Effector memory CD8-positive, alpha-beta T cell (primary cell): ENCODE measurements at places on chromosomes 13 and 19.

- DNase-seq, result no peak
Observed at GRCh38 chr13:26562512-26562890, 5.0 kb downstream of the WASF3 start.

GRCh38 chr13:52405767-52406494 lies at the start of gene THSD1:
TSS of gene THSD1 (minus strand) at chr13:52406172. CDS start at chr13:52402600, 3,572 bp downstream.
- DNase-seq, result peak; percentile 8

DNA sequence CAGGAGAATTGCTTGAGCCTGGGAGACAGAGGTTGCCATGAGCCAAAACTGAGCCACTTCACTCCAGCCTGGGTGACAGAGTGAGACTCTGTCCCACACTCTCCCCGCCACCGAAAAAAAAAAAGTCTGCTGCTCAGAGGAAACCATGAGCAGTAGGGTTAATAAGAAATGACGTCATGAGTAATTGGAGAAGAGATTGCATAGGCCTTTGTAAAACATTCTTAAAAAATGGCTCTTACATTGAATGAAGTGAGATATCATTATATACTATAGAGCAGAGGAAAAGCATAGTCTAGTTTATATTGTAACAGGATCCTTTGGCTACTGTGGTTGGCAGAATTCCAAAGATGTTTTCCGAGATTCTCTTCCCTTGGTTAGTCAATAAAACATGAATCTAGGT lies 228.2 kb downstream of the PCDH20 start:
- no peak for DNase-seq

GRCh38 chr19:15126131-15126910 lies 19.1 kb downstream of the SYDE1 start:
- no peak for DNase-seq

GRCh38 chr13:24076636-24077035 lies 83.9 kb upstream of the SPATA13 start:
- DNase-seq, result no peak

DNA sequence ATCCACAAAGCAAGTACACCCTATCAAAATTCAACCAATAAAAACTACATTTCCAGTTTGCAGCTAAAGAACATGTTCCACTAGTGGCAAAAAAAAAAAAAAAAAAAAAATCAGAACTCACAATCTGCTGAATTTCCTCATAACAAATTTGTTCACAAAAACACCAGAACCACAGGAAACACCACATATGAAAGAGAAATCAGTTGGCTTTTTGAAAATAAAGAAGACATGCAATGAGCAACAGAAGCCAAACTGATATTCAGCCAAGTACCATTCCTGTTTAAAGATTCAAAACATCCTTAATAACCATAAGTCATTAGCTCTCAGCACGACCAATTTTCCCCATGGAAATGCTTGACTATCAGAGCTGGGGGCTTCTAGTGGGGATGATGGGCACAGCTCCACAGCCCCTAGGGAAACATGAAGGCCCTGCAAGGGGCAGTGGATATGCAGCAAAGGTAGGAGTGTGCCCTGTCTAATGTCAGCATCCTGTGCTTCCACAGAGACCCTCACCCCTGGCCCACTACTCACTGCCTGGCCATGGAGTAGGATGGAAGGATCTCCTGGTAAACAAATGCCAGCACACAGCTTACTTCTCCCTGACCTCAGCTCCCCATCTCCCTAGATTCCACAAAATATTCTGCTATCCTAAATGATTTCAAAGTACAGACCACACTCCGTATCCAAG lies 74.0 kb upstream of the DOCK9 start:
- DNase-seq, result no peak

- no peak for DNase-seq
Observed at GRCh38 chr13:109595471-109595870, 190.9 kb downstream of the IRS2 start.

DNA sequence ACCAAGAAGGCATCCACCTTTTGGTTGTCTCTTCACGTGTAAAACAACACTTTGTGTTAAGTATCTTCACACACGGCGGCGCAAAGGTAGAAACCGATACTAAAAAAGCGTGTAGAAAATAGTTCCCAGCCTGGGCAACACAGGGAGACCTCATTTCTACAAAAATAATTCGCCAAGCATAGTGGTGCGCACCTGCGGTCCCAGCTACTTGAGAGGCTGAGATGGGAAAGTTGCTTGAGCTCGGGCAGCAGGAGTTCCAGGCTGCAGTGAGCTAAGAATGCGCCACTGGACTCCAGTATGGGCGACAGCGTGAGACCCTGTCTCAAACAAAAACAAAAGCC lies 573 bp upstream of the ERCC5 start:
- DNase-seq, result no peak

DNA sequence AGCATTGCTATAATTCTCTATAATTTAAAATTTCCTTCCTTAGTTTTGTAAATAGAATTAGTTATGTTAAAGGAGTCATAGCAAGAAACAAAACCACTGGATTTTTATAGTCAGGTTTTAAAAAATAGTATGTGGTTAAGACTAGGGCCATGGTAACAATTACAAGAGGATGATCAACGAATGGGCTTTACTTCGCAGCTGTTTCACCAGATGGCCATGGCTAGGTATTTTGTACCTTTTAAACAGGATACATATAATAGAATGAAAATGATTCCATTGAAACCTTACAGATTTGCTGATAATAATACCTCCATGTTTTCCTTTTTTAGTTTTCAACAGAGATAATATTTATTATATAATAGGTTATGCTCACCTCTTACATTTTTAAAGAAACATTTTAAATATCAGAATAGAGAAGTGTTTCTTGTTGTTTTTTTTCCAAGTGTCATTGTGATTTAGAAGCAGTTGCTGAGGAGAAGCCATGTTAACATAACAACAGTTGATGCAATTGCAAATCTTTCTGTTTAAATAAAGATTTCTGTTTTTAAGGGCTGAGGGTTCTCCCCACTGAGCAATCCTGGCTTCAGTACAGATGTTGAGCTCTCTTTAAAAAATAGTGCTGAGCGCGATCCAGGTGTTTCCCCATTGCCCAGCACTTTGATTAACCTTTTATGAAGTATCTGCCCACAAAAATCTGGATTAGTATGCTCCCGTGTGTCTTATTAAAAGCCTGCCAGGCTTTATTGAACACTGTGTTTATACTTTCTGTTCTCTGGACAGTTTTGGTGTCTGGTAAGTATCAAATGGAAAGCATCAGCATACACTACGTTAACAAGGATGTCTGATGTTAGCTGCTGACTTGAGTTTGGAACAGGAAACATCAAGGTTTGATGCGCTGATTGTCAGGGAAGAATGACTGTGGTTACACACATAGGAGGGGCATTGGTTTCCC lies 205.3 kb downstream of the HS6ST3 start:
- no peak for DNase-seq

- DNase-seq, result no peak
Observed at GRCh38 chr13:61111529-61111928, 304.1 kb downstream of the PCDH20 start.

DNA sequence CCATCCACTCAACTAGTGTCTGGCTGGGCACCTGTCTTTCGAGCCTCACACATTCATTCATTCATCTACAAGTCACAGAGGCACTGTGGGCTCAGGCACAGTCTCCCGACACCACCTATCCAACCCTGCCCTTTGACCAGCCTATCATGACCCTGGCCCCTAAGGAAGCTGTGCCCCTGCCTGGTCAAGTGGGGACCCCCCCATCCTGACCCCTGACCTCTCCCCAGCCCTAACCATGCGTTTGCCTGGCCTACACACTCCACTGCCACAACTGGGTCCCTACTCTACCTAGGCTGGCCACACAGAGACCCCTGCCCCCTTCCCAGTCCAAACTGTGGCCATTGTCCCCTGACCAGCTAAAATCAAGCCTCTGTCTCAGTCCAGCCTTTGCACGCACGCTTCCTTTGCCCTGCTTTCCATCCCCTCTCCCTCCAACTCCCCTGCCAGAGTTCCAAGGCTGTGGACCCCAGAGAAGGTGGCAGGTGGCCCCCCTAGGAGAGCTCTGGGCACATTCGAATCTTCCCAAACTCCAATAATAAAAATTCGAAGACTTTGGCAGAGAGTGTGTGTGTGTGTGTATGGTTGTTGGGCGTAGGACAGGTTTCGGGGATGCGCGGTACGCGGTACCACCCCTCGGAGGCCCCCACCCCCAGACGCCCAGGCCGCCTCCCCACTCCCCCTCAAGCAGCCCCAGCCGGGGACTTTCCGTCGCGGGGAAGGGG lies 404 bp upstream of the IL27RA start:
- no peak for DNase-seq

DNA sequence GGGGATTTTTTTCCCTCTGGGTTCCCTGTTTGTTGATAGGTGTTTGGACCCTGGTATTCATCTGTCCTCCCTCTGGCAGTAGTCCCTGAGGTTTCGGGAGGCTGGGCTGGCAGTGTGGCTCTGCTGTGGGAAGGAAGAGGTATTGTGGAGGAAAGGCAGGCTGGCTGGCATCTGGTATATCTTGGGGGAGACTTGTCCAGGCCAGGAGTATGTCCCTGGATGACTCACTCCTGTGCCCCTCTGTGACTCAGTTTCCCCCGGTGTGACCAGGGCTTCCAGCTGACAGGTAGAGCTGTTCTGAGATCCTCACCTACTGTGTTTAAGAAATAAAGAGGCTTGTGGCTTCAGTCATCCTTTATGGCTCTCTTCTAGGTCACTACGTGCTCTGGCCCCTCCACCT lies 14.2 kb upstream of the ZNF492 start:
- DNase-seq, result no peak

GRCh38 chr19:39052243-39052746 lies 19.9 kb upstream of the FBXO27 start:
- DNase-seq, result peak; percentile 73

- no peak for DNase-seq
Observed at GRCh38 chr19:35783469-35784434, 8.4 kb downstream of the ARHGAP33 start.

- no peak for DNase-seq
Observed at GRCh38 chr19:17957149-17957849, 9.6 kb upstream of the KCNN1 start.

- DNase-seq, result no peak
Observed at GRCh38 chr13:95258619-95259194, 42.5 kb downstream of the ABCC4 start.

GRCh38 chr13:98504029-98504351 lies 72.9 kb downstream of the STK24 start:
- no peak for DNase-seq

DNA sequence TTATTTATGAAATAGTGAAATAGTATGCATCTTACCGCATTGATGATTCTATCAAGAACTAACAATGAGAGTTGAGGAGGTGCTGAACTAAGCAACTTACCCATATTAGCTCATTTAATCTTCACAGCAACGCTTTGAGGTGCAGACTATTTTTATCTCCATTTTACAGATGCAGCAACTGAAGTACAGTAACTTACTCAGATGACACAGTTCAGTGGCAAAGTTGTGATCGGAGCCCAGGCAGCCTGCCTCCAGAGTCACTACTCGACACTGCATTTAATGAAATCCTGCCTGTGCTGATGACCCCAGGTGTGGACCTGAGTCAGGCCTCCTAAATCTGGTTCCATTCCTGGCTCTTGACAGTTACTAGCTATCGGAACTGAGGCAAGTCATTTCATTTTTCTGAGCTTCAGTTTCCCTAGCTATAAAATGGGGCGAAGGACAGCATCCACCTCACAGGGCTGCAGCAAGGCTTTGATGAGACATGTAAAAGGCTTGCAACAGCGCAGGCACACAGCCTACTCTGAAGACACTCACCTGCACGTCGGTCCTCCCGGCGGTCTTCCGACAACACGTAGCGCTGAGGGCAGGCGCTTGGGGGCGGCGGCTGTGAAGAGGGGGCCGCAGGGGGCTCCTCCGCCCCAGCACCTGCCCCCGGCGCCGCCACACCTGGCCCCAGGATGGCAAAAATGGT lies 1.5 kb downstream of the MYPOP start:
- DNase-seq, result no peak

GRCh38 chr13:85575110-85575509 lies 224.1 kb downstream of the SLITRK6 start:
- no peak for DNase-seq

DNA sequence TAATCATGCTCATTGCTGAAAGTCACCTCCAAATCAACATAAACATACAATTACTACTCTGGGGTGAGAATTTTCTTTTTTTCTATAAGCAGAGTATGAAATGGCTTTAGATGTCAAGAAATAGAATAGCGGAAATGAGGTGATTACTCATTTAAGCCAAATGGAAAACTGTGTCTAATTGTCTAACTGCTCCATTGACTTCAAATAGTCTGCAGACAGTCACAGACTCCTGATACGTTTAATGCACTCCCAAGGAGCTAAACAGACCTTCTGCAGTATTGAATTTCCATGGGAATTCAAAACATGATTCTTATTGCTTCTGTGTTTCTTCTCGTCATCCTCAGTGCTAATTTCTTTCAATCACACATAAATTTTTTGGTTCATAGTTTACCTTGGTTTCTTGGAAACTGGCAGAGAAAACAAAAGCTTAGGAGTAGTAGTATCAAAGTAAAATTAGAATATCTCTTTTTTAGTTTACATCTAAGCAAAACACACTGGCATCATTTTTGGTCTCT lies 865.2 kb upstream of the SLC10A2 start:
- DNase-seq, result no peak

DNA sequence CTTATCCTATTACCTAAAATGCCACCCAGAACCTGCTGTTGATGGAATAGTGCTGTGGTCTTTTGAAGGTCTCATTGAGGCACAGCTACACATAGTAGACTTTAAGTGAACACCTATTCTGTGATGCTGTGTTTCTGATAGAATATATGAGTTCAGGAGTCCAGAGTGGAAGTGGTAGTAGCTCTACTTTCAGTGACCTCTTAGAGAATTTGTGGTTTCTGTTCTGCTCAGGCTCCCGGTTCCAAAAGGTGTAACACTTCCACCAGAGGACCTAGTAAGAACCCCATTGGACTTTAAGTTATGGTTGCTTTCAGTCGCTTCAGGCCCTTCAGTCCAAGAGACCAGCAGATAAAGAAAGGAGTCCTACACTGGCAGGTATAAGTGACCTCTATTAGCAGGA lies 11.4 kb upstream of the MYCBP2 start:
- no peak for DNase-seq

GRCh38 chr13:88925954-88926353 lies 1254.8 kb downstream of the SLITRK5 start:
- no peak for DNase-seq

DNA sequence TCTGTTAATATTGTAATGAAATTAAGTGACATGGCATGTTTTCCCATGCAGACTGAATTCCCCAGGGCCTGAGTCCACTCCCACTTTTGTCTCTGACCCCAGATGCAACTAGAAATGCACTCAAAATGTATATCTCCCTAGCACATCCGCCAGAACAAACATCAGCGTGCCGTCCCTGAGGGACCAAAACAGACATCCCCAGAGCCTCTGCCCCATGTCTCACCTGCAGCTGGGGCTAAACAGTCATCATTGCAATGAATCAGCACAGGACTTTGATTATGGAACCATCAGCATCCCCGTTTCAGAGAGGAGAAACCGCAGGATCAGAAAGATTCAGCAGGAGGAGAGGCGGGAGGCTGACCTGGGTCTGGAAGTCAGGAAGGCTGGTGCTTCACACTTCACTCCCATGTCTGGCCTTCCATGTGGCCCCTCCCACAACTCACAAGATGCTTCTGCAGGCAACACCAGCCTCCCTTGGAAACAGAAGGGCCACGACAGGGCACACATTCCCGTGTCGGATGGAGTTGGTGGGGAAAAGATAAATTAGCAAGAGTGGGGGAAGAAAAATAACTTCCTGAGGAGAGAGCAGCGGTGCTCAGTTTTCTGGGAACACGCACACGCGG lies 130.6 kb upstream of the VSTM2B start:
- no peak for DNase-seq

GRCh38 chr13:90535421-90535820 lies 812.1 kb upstream of the MIR17HG start:
- DNase-seq, result no peak

GRCh38 chr13:19239114-19239860 lies 57.7 kb upstream of the TUBA3C start:
- DNase-seq, result no peak
